Stimulated activated CD4-positive, alpha-beta T cell treated with anti-CD3 and anti-CD28 coated beads, TNF-alpha, amount 100 ng/mL, for 24 hours (primary cell): ENCODE measurements at places on chromosomes 1 and 21.

- no peak for DNase-seq
These were observed 398.8 kb downstream of the TGFB2 start for GRCh38 chr1:218743861-218744505.

GRCh38 chr1:94246692-94247137 lies 9.3 kb upstream of the ARHGAP29 start:
- DNase-seq, result no peak

- no peak for DNase-seq
These were observed 103.6 kb downstream of the GALNT2 start for GRCh38 chr1:230170622-230171021.

DNA sequence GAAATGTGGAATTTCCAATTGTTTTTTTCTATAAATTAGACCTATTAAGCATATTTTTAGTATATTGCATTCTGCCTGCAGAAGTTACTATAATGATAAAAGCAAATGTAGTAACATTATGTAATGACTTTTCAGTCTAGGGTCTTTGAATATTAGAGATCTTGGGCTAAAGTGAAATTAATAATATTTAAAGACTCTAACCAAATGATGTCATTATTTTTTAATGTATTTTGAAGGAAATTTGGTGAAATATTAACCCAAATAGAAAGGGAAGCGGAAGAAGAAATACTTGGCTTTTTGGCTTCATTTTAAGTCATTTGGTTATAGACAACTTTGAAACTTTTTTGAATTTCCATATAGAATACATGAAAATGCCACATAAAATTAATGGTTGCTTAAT lies 26.8 kb downstream of the RAB4A start:
- DNase-seq, result no peak

GRCh38 chr1:41698916-41699860 lies 214.7 kb upstream of the EDN2 start:
- DNase-seq, result no peak

DNA sequence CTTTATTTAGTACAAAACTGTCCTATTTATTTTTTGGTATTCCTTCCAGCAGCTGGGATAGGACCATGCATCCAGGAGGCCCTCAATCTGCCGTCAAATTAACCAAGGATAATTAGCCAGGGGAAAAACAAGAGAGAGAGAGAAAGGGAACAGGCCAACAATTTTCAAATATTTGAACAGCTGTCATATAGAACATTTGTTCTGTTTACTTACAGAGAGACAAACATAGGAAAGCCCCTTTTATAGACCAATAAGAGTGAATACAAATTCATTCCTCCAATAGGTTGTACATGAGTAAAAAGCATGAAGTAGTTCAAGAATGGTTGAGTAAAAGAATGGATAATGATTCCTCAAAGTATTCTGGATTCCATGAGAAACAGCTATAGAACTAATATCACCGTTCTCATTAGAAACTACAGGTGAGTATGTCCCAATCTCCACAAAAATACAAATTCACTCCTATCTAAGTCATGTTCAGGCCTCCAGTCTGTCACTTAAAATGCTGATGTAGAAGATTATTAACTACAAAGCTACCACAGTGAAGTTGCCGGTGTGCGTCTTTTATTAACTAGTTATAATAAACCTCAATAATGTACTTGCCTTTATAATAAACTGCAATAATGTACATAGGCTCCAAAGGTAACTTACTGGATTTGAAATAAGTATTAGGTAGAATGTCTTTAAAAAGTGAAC lies 64.8 kb upstream of the GNG4 start:
- no peak for DNase-seq

DNA sequence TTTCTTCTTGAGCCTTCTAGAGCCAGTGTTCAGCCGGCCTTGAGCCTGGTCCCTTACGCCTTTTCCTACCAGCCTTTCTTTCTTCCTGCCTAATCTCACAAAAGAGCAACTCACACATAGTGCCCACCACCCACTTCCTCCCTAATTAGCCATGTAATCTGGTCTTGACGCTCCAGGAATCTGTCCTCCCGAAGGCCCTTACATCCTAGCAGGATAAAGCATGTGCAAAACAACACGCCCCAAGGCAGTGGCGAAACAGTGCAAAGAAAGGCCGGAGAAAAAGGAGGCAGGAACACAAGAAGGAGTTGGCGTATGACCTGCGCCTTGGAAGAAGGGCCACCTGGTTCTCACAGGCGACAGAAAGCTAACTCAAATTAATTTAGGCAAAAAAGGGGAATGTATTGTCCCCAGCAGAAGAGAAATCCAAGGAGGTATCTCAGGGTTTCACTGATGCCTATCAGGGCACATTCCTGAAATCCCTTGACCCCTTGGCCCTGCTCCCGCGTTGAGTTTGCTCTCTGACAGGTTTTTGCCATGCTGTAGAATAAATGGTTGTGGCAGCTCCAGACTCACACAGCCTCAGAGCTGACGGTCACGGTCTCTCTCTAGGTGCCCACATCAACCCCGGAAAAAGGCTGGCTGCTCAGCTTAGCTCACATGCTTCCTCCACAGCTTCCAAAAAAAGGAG lies 79.0 kb downstream of the ZNF281 start:
- no peak for DNase-seq

DNA sequence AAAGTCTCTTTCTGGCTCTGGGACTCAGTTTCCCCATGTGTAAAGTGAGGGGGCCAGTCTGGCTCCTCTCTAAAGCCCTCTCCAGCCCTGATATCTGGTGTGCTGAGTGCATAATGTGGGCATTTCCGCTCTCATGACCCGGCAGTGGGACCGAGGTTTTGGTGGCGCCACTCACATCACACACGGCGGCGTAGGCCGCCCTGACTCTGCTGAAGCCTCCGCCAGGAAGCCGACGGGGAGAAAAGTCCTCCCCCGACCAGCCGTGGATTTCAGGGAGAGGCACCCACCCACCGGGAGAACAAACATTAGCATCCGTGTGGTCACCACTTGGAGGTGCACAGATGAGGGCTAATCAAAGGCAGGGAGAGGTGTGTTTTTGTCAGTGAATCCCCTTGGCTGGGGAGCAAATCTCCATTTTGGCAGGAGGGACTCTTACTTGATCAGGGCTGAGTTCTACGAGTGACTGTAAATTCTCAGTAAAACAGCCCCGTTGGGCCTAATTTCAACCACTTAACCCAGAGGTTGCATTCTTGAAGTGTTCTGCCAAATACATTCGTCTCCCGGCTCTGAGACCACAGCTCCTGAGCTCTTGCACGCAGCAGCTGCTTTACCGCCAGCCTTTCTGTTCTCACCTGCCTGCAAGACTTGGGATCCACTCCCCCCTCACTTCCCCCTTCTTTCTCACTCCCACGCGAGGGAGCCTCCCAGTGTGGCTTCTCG lies 118.2 kb downstream of the FOXD2 start:
- no peak for DNase-seq

- no peak for DNase-seq
These were observed 72.0 kb downstream of the OLFM3 start for GRCh38 chr1:101924700-101925099.

DNA sequence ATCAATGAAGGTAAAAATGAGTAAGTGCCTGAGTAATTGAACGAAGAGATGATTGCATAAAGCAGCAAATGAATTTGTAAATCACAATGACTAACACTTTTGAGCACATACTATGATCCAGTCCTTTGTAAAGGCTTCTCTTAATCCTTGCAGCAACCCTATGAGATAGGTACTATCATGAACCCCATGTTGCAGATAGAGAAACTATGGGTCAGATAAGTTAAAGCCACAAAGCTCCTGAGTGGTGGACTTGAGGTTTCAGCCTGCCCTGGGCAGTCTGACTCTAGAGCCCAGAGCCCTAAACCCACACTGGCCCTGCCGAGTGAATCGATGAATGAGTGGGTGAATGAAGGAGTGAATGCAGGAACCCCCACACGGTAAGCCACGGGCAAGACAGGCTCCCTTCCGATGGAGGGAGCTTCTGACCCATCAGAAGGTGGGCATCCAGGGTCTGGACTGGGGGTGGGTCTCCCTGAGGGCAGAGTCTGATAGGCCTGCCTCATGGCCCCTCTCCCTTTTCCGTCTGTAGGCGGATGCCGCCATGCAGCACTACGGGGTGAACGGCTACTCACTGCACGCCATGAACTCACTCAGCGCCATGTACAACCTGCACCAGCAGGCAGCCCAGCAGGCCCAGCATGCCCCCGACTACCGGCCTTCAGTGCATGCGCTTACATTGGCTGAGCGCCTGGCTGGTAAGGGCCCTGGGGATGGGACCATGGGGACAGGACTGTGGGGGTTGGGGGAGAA lies 17.0 kb downstream of the DMBX1 start:
- no peak for DNase-seq

DNA sequence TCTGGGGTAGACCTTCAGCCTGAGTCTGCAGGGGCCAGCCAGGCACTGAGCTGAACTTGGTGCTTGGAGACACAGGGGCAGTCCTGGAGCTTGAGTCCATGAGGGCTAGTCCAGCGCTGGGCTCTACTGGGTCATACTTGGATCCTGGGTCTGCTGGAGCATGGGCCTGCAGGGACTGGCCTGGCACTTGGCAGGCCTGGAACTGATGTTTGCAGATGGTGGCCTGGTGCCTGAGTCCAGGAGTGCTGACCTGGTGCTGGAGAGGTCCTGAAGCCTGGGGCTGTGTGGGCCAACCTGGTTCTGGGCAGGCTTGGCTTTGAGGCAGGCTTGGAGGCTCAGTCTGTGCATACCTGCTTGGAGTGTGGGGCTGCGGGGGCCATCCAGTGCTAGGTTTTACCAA lies 143.4 kb upstream of the DSCAM start:
- DNase-seq, result no peak

- DNase-seq, result no peak
These were observed 21.3 kb downstream of the RGS4 start for GRCh38 chr1:163090321-163090945.

- DNase-seq, result no peak
These were observed 28.4 kb downstream of the STX6 start for GRCh38 chr1:180994262-180994661.

DNA sequence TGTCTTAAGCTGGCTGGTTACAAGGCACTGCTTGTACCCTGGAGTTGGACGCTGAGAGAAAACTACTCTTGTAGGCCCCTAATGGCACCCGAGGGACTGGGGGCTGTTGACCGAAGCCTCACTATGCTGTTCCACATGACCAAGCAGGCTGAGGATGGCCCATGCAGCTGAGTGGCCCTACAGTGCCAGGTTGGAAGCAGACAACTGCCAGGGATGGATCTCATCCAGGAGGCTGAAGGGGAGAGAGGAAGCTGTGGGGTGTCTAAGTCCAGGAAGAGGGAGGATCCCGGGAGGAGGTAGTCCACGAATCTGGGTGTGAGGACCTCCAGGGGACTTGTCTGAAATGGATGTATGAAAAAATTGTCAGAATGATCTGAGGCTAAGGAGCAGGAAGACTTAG lies 45.8 kb downstream of the FOXD2 start:
- DNase-seq, result no peak

GRCh38 chr1:100627054-100627716 lies 89.2 kb downstream of the GPR88 start:
- DNase-seq, result no peak

- peak; percentile 43 for DNase-seq
These were observed 9.7 kb upstream of the KRTAP7-1 start for GRCh38 chr21:30839304-30839703.

GRCh38 chr1:167880580-167881021 lies 33.3 kb downstream of the ADCY10 start:
- DNase-seq, result no peak

DNA sequence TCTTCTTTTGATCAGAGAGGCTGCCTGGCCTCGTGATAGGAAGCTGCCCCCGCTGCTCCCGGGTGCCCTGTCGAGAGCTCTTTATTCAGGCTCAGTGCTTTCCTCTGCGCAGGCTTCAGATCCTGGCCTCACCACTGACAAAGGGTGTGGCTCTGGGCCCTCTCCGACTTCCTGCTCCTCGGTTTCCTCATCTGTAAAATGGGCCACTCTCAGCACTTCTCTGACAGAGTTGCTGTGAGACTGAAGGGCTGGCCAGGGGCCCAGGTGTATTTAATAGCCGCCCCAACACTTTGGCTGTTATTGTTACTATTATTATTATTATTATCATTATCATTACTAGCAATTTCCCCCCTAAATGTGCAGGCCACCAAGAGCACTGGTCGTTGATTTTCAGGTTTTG lies 61.0 kb upstream of the EFHD2 start:
- no peak for DNase-seq

DNA sequence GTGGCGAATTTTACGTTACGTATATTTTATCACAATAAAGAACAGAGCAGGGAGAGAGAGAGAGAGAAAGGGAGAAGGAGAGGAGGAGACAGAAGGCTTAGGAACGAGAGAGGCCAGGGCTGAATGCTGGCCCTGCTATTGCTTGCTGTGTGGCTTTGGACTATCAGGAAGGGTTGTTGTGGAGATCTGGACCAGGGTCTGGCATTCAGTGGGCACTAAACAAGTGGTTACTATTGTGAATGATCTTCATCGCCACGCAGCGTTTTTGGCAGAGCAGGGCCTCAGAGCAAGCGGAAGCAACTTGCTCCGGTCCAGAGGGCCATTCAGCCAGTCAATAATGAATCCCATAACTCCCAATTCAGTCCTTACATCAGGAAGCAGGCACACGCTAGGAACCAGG lies 26.4 kb downstream of the PIK3C2B start:
- DNase-seq, result no peak

- DNase-seq, result no peak
These were observed 57.6 kb upstream of the AK4 start for GRCh38 chr1:65090406-65090805.

- DNase-seq, result no peak
These were observed 71.0 kb downstream of the ACTL8 start for GRCh38 chr1:17826165-17826488.

- no peak for DNase-seq
These were observed 20.2 kb upstream of the COL6A2 start for GRCh38 chr21:46077674-46078101.

GRCh38 chr1:183648042-183648441 lies 5.1 kb downstream of the APOBEC4 start:
- DNase-seq, result no peak

GRCh38 chr21:43376478-43376882 lies 50.5 kb downstream of the SIK1 start:
- no peak for DNase-seq

GRCh38 chr1:18557621-18558465 lies 72.8 kb upstream of the PAX7 start:
- peak; percentile 31 for DNase-seq

- DNase-seq, result no peak
These were observed 72.4 kb downstream of the ZNF281 start for GRCh38 chr1:200337410-200337809.

DNA sequence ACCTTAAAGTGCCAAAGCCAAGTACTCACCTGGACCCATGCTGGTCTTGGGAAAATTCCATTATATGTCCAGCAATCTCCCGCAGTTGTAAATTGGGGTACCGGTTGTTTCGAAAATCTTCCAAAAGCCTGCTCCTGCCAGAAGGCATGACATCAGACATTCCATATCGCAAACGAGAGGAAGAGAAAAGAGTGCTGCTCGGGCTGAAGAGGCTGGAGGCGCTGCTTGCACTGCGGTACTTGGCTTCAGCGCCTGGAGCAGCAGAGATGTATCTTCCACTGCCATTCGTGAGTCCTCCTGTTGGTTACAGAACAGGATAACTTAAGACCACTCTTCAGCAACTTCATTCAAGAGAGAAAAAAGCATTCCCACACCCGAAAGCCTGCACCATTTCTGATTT lies 45.1 kb upstream of the SDC3 start:
- no peak for DNase-seq
